Stimulated activated CD8-positive, alpha-beta memory T cell treated with anti-CD3 and anti-CD28 coated beads, Interleukin-15, amount 100 ng/mL, for 48 hours (primary cell): ENCODE measurements at places on chromosomes 6 and 20.

DNA sequence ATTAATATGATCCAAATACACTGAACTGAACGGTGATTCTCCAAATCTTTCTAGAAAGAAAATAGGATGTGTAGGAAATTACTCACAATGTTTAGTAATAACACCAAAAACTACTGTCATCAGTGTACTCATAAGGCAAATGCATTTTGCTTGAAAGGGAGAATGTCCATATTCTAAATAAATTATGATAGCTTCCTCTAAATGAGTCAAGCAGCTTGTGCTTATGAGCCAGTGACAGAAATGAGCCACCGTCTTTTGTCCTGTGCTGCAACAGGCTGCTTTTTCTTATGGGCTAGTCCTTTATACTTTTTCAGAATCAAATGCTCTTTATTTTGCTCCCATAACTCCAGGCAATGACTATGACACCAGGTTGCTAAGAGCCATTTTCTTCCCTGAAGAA lies 4.5 kb upstream of the ZNF451 start:
- no peak for DNase-seq

- no peak for DNase-seq
Measured at GRCh38 chr20:25624500-25624939, 706 bp upstream of the NANP start.

GRCh38 chr6:134436281-134436815 lies 118.4 kb upstream of the SGK1 start:
- peak; percentile 52 for DNase-seq

DNA sequence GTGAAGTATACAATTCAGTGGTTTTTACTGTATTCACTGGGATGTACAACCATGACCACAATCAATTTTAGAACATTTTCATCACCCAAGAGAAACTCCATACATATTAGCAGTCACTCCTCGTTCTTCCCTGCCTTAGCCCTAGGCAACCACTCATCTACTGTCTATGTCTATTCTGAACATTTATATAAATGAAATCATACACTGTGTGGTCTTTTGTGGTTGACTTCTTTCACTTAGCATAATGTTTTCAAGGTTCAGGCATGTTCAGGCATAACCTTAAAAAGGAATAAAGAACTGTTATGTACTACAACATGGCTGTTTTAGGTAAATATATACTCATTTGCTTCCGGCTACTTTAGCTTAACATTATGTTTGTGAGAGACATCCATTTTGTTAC lies 37.3 kb downstream of the BLTP3A start:
- no peak for DNase-seq

- DNase-seq = no peak
Measured at GRCh38 chr6:149363154-149363553, 36.9 kb upstream of the SUMO4 start.

- no peak for DNase-seq
Measured at GRCh38 chr6:7292596-7293255, 20.3 kb downstream of the SSR1 start.

- no peak for DNase-seq
Measured at GRCh38 chr6:75402296-75402695, 91.3 kb downstream of the FILIP1 start.
